Cardiac muscle cell (in vitro differentiated cells and primary cell): ENCODE measurements at places on chromosomes 3 and 15. TPM values are rescaled to one million over a fixed set of nuclear protein-coding genes. Genes with fewer than 3 reads are reported as not detected.

RSL24D1 gene
- total RNA-seq = 30.3 and 45.8 TPM in 2 replicates

AGBL1 gene
- 0.04 and 0.06 TPM in 2 replicates for total RNA-seq

PRR20G gene
- total RNA-seq = not detected in 2 replicates

SLC22A13 gene
- total RNA-seq = 0.07 and 0.39 TPM in 2 replicates

SYNPR gene
- total RNA-seq = 0.36 and 0.60 TPM in 2 replicates

STAC gene
- 16.6 and 24.9 TPM in 2 replicates for total RNA-seq

ROPN1 gene
- not detected in 2 replicates for total RNA-seq

SCAANT1 gene
- not detected in 2 replicates for total RNA-seq

IQCF5 gene
- not detected in 2 replicates for total RNA-seq

DNA sequence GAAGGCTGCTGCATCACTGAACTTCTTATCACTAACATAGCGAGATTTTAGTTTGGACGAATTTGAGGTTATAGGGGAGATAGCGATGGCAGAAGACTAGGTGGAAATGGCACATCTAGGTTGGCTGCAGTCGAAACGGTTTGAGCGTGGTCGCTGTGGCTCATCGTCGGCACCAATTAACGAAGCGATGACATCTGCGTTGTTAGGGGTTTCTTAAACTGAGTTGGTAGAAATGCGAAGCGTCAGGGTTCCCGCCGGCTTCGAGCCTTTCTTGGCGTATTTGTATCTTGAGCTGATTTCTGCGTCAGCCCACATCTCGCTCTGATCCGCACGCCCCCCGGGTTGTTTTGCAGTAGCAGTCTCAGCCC lies 319 bp downstream of the LNP1 start:
- peaks cover 19% of the 10 kb centered on the region for H3K4me1 ChIP-seq
- H3K27ac ChIP-seq = peak overlapping the region; percentile 97
- DNase-seq = peak; percentile 68

- H3K4me1 ChIP-seq = no peaks in the 10 kb centered on the region
- DNase-seq = peak; percentile 88
- no peaks in the 10 kb centered on the region for H3K36me3 ChIP-seq
These were observed 34.8 kb downstream of the COMMD2 start for GRCh38 chr3:149717391-149718056.

DNA sequence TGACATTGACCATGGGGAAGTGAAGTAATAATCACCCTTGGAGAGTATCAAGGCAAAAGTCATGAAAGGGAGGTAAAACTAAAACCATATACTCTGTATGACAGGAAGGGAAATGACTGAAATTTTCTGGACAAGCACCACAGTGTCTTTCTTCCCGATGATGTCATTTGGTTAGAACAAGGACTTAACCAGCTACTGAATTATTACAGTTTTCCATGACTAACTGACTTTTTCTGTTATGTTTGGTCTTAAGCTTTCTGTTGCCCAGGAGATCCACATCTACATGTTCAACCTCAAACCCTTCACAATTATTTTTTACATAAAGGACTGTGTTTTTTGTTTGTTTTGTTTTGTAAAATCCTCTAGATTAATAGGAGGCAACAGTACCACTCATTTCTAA lies 191.9 kb upstream of the IL12A start:
- no peak overlapping the region for H3K27ac ChIP-seq
- H3K36me3 ChIP-seq = no peaks in the 10 kb centered on the region
- H3K4me3 ChIP-seq = no peak overlapping the region
- H3K4me1 ChIP-seq = peaks cover 4% of the 10 kb centered on the region
- H3K27me3 ChIP-seq = no peaks in the 10 kb centered on the region

DNA sequence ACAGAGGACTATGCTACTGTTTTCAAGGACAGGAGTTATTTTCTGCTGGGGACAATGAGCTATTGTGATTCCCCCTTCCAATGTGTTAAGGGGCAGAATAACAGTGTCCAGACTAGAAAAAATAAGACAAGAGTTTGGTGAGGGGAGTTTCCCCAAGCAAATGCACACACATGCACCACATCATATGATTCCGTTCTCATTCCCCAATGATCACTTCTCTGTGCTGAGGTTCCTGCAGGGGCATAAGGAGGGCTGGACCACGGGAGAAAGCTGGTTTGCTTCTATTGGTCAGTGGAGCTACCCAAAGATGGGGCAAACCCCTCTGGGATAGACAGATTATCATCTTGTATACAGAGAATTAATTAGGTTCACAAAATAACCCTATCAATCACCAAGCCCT lies 80.6 kb downstream of the RBPMS2 start:
- H3K27ac ChIP-seq = no peak overlapping the region
- H3K27me3 ChIP-seq = no peaks in the 10 kb centered on the region
- H3K4me1 ChIP-seq = peaks cover 60% of the 10 kb centered on the region
- no peak overlapping the region for H3K4me3 ChIP-seq
- H3K36me3 ChIP-seq = peaks cover 41% of the 10 kb centered on the region

DNA sequence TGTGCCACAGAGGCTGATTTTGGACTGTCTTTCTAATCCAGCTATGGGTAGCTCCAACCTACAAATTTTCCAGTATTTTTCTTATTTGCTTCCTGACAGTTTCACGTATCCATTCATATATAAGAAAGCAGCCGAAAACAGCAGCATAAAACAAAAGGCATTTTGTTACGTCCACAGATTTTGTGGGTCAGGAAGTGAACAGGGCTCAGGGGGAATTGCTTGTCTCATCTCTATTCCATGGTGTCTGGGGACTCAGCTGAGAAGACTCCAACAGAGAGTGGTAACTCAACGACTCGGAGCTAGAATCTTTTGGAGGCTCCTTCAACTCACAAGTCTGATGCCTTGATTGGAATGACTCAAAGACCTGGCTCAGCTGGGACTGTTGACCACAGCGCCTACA lies 11.7 kb upstream of the SAMMSON start:
- no peak for DNase-seq
- no peaks in the 10 kb centered on the region for H3K36me3 ChIP-seq
- no peak overlapping the region for H3K27ac ChIP-seq

GRCh38 chr3:161422171-161422700 lies 50.9 kb upstream of the SPTSSB start:
- no peaks in the 10 kb centered on the region for H3K36me3 ChIP-seq
- no peaks in the 10 kb centered on the region for H3K27me3 ChIP-seq
- peaks cover 8% of the 10 kb centered on the region for H3K4me1 ChIP-seq
- peak overlapping the region; percentile 35 for H3K27ac ChIP-seq
- no peak for DNase-seq

- no peak overlapping the region for H3K4me3 ChIP-seq
- no peaks in the 10 kb centered on the region for H3K36me3 ChIP-seq
- H3K4me1 ChIP-seq = no peaks in the 10 kb centered on the region
- H3K27ac ChIP-seq = no peak overlapping the region
- H3K27me3 ChIP-seq = no peaks in the 10 kb centered on the region
These were observed 133.8 kb downstream of the MOBP start for GRCh38 chr3:39601241-39601640.

- H3K27me3 ChIP-seq = no peaks in the 10 kb centered on the region
- no peak overlapping the region for H3K27ac ChIP-seq
- no peaks in the 10 kb centered on the region for H3K4me1 ChIP-seq
- peaks cover 21% of the 10 kb centered on the region for H3K36me3 ChIP-seq
- H3K4me3 ChIP-seq = no peak overlapping the region
These were observed 16.9 kb downstream of the ACAA1 start for GRCh38 chr3:38119821-38120692.

DNA sequence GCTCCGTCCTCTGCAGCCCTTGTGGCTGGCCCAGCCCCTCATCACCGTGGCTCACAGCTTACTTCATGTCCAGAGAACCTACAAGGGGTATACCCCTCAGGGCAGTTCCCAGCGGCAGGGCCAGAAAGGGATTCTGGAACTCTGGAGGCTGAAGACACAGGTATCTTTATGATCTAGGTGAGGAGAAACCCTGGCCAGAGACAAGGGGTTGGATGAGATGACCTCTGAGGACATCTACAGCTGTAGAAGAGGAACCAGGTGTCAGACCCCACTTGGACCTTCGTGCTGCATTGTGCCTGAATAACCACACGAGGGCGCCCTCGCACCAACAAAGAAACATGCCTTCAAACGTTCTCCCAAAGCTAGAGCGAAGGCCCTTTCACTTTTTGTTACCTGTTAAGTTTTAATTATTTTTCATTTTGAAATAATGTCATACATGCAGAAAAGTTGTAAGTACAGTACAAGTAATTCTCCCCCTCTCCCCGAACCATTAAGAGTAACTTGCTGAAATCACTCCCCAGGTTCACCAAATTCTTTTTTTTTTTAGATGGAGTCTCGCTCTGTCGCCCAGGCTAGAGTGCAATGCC lies 118.7 kb upstream of the SMAD3 start:
- peak; percentile 78 for DNase-seq

GRCh38 chr3:113070681-113071113 lies 79.9 kb downstream of the GTPBP8 start:
- H3K4me3 ChIP-seq = no peak overlapping the region
- no peaks in the 10 kb centered on the region for H3K27me3 ChIP-seq
- H3K27ac ChIP-seq = no peak overlapping the region
- no peaks in the 10 kb centered on the region for H3K36me3 ChIP-seq
- no peak for DNase-seq
- H3K4me1 ChIP-seq = no peaks in the 10 kb centered on the region

DNA sequence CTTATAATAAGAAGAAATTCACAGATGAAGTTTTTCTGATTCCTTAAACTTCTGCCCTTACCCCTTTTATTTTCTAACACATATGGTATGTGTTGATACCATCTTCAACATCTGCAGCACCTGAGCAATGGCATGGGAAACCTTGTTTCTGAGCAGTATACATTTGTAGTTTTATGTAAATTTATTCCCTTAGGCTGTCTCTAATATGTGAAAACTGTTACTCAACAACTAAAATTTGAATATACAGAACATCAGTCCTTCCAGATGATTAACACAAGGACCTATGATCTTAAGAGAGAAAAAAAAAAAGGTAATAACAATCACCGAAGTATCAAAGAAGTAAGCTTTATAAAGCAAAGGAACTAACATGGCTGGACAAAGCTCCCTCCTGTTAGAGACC lies 190.5 kb downstream of the TBC1D5 start:
- H3K27me3 ChIP-seq = no peaks in the 10 kb centered on the region
- no peak overlapping the region for H3K4me3 ChIP-seq
- H3K4me1 ChIP-seq = peaks cover 29% of the 10 kb centered on the region

GRCh38 chr15:63986751-63987341 lies 59.4 kb downstream of the DAPK2 start:
- no peak overlapping the region for H3K27ac ChIP-seq
- no peak for DNase-seq
- no peaks in the 10 kb centered on the region for H3K27me3 ChIP-seq
- H3K36me3 ChIP-seq = no peaks in the 10 kb centered on the region

DNA sequence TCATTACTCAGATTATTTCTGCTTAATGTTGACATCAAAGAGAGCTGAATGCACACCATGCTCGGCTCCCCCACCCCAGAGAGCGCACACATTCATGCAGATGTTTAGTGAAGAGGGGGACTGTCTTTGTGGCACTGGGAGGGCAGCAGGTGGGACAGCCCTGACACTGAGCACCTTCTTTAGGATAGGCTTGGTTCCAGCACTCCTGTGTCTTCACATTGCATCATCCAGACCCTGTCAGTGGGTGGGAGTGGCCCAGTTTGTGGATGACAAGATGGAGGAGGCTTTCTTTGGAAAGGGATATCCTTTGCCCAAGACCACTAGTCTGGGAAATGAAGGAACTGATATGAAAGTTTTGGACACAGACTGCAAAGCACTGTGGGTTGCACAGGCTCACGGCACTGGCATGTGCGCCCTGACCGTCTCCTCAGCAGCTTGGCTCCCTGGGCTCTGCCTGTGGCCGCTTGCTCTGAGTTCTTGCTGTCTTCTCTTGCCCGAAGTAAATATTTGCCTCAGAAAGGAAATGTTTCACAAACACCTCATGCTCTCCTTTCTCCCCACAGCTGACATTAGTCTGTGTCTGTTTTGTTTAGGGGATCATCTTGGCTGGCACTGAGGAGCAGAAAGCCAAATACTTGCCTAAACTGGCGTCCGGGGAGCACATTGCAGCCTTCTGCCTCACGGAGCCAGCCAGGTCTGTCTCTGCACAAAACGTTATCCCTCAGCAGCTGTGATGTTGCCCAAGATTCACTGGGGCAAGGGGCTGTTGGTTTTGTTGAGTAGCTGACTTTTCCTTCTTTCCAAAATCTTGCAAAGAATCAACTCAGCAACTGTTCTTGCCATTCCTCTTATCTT lies 16.6 kb downstream of the ACAD9 start:
- H3K4me3 ChIP-seq = no peak overlapping the region
- no peaks in the 10 kb centered on the region for H3K27me3 ChIP-seq
- H3K4me1 ChIP-seq = peaks cover 10% of the 10 kb centered on the region
- no peak for DNase-seq

DNA sequence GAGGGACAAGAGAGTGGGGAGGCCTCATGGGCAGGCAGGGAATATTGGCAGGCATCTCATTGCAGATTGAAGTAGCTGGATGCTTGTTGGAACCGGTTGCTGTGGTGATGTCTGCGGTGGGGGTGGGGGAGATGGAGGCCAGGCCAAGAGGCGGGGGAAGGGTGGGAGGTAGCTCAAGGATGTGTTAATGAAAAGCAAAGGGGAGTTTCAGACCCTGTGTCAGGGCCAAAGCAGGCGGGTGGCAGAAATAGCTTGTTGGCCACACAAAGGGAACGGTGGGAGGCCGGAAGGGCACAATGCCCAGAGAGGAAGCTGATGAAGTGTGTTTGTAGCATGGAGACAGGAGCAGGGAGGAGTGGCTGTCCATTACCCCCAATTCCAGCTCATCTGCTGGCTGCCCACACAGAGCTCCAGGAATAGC lies 28.0 kb downstream of the CCDC33 start:
- H3K36me3 ChIP-seq = no peaks in the 10 kb centered on the region
- H3K4me1 ChIP-seq = peaks cover 12% of the 10 kb centered on the region
- no peaks in the 10 kb centered on the region for H3K27me3 ChIP-seq
- no peak for DNase-seq
- no peak overlapping the region for H3K27ac ChIP-seq
- no peak overlapping the region for H3K4me3 ChIP-seq
